ENCODE measurements at places on chromosomes 7 and 10.

DNA sequence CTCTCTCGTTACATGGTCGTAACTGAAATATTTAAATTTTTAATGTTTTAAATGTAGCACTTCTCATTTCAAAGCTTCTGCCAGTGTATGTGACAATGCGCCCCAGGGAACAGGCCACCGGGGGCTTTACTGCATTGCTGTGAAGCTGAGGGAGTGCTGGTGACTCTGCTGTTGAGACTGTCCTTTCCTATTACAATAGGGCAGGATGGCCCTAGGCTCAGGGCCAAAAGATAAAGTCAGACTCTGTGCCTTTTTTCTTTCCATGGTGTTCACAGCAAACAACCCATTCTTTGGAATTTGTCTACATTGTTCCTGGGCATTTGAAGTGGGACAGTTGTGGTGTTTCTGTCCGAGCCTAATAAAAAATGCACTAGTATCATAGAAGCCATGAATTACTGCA, 107.3 kb downstream of the GALNT11 start:
- no peak for DNase-seq

DNA sequence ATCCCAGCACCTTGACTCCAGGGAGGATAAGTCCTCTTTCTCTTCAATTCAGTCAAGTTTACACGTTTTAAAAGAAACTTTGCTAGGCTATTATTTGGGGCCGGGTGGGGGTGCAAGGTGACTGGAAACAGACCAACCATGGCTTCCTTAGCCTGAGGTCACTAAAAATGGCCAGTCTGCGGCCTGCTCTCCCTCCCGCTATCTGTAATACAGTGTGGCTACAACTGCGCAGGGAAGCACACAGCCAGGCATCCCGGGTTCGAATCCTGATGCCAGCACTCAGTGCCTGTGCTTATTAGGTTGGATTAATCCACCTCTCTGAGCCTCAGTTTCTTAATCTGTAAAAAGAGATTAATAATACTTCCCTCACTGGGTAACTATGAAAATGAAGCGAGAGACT, 19.5 kb downstream of the ATP6V1F start:
- DNase-seq: no peak

GRCh38 chr10:111455776-111456426, 379.1 kb downstream of the ADRA2A start:
- no peak for DNase-seq

- no peak for DNase-seq
Observed at GRCh38 chr7:154172236-154172635, 120.0 kb downstream of the DPP6 start.

GRCh38 chr10:72329290-72330068, 25.2 kb downstream of the DNAJB12 start:
- peak; percentile 67 for DNase-seq

Measured in OCI-LY7 (cell line).